ENCODE measurements at places on chromosomes 7 and 10. TPM values are rescaled to one million over a fixed set of nuclear protein-coding genes. Genes with fewer than 3 reads are reported as not detected.

OR9A4 gene
- 0.10 TPM for total RNA-seq

OPALIN gene
- total RNA-seq, result not detected

ABCB1 gene
- 1.1 TPM for total RNA-seq

TUBAL3 gene
- 0.20 TPM for total RNA-seq

FXYD4 gene
- total RNA-seq, result not detected

TRA2A gene
- 67.9 TPM for total RNA-seq

PDE6C gene
- total RNA-seq, result not detected

STEAP4 gene
- total RNA-seq, result 10.1 TPM

EVX1 gene
- not detected for total RNA-seq

CAV2 gene
- 78.6 TPM for total RNA-seq

SLC39A12 gene
- total RNA-seq, result 0.10 TPM

TAS2R3 gene
- 3.6 TPM for total RNA-seq

POMZP3 gene
- 3.7 TPM for total RNA-seq

TUBB8 gene
- total RNA-seq, result not detected

ICA1 gene
- total RNA-seq, result 14.9 TPM

PILRA gene
- 3.2 TPM for total RNA-seq

PUS7 gene
- 14.3 TPM for total RNA-seq

All from skin of body (tissue), 3 donors.